SJSA1 (cell line): ENCODE measurements at places on chromosomes 7 and 10.
A peak's percentile ranks its signal among the peaks of the same experiment; 100 is the strongest.

GRCh38 chr7:150514748-150515222 is at the start of gene GIMAP7:
TSS of gene GIMAP7 (plus strand) at chr7:150514872. CDS start at chr7:150519975, 5,103 bp downstream.
- DNase-seq, result no peak

DNA sequence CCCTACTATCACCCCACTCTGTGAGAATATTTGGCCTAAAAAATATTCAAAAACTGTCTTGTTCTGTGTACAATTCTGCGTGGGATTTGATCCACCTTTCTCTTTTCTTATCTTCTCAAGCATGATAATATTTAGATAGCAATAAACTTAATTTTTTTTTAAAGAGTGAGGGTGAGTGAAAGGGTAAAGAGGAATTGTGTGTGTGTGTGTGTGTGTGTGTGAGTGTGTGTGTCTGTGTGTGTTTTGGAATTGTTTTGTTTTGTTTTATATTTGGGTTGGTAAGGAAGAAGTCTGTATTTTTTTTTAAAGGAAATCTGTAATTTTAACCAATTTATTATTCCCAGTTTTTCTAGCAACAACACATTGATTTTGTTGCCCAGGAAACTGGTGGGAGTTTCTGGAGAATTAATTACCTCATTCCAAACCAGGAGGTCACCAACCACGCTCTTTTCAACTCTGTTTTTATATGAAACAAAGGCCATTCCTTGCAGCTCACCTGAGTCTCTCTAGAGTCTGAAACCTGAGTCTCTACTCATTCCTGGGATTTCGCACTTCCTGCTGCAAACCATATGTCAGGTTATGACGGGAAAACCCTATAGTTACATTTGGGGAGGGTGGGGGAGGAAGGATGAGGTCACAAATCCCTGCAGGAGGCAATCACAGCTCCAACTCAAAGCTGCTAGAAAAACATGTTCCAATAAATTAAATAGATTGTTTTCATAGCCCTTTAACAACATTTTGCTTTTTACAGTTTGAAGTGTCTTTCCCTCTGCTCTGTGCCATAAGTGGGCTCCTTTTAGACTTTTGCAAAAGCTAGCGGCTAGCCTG is 38.1 kb upstream of the XPNPEP1 start:
- DNase-seq, result no peak

GRCh38 chr7:139737221-139738100 is 40.3 kb downstream of the HIPK2 start:
- no peak for DNase-seq

- no peak for DNase-seq
Measured at GRCh38 chr10:107671960-107672359, 507.5 kb upstream of the SORCS1 start.

- no peak for DNase-seq
Measured at GRCh38 chr10:78419481-78420265, 386.0 kb downstream of the RPS24 start.

GRCh38 chr7:113304104-113304503 is 185.8 kb upstream of the SMIM30 start:
- no peak for DNase-seq

GRCh38 chr10:30775779-30776591 is 146.4 kb upstream of the LYZL2 start:
- DNase-seq, result peak; percentile 61

- DNase-seq, result no peak
Measured at GRCh38 chr7:73841689-73842066, 638 bp downstream of the METTL27 start.

GRCh38 chr10:98186681-98187080 is 52.2 kb downstream of the R3HCC1L start:
- DNase-seq, result no peak

GRCh38 chr7:6419310-6419773 is 28.4 kb downstream of the DAGLB start:
- DNase-seq, result no peak

GRCh38 chr10:34584164-34584563 is 230.9 kb downstream of the PARD3 start:
- no peak for DNase-seq

DNA sequence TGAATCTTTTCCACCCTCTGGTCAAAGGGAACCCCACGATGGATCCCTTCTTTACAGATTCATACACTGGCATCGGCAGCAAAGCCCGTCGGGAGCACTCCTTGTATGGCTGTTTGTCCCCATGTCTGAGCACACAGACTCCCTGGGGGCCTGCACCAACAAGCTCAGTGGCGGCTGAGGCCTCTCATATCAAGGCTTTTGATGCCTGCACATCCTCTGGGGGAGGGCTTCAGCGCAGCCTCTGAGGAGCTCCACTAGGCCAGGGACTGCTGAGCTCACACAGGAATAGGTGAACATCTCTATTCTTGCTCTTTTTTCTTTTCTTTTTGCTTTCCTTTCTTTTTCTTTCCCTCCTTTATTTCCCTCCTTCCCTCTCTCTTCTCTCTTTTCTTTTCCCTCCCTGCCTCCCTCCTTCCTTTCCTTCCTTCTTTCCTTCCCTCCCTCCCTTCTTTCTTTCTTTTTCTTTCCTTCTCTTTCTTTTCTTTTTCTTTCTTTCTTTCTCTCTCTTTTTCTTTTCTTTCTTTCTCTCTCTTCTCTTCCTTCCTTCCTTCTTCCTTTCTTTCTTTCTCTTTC is 174.6 kb downstream of the CCDC3 start:
- DNase-seq, result no peak

GRCh38 chr10:83073472-83073871 is 1065.8 kb upstream of the GHITM start:
- no peak for DNase-seq

GRCh38 chr10:102101152-102101551 is 19.0 kb downstream of the LDB1 start:
- DNase-seq, result no peak

DNA sequence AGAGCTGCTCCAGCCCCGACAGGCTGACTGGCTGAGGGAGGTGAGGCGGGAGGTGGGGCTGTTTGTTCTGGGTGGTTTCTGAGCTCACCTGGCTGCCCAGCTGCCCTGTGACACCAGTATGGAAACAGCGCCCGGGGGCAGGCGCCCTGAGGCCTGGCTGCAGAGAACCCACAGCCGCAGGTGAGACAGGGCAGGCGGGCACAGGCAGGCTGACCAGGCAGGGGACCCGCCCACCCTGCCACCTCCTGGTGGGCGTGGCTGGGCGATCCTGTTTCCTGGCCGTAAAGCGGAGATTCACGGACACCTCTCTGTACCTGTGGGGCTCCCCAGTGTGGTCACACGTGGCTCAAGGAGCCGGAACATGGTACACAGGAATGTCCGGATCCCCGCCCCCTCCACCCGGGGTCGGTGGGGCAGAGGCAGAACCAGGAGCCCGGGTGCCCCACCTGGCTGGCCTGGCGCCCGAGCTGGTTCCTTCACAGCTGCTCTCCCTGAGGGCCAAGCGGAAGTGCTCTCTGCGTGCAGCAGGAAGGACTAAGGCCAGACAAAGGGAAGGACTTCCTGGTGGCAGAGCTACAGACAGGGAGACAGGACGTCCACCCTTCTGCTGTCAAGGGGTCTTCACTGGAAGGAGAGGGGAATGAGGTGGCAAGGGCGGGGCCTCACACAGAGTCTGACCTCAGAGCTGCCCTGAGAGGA is 3.9 kb downstream of the MICALL2 start:
- DNase-seq, result no peak

GRCh38 chr7:157674027-157674714 is 337.4 kb downstream of the DNAJB6 start:
- no peak for DNase-seq
